ENCODE measurements at places on chromosomes 2 and 18.

DNA sequence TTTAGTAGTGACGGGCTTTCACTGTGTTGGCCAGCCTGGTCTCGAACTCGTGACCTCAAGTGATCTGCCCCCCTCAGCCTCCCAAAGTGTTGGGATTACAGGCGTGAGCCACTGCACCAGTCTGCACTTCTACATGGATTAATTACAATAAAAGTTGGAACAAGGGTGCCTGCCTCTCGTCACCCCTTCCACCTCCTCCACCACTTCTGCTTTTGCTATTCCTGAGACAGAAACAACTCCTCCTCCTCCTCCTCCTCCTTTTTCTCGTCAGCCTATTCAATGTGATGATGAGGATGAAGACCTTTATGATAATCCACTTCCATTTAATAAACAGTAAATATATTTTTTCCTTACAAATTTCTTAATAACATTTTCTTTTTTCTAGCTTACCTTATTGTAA, 35.2 kb downstream of the SRBD1 start:
- DNase-seq, result no peak

GRCh38 chr2:240454106-240454901, 18.8 kb downstream of the GPC1 start:
- DNase-seq, result no peak

DNA sequence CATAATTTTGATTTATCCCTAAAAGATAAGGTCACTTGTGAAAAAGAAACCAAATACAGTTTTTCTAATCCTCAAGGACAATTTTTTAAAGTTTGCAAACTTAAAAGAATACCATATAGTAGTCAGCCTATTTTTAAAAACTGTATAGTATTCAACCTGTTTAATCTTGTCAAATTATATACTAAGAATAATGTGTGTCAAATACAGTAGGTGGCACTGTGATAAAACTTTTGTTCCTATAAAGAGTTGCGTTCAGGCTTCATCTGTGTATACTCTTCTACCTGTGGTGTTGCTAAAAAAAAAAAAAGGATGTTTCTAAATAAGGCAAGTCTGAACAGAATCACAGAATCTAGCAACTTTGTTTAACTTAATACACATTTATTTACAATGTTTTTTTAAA, 68.6 kb downstream of the CCDC138 start:
- DNase-seq, result no peak

- DNase-seq, result no peak
These were observed 56.7 kb upstream of the ZDBF2 start for GRCh38 chr2:206217743-206218142.

GRCh38 chr18:43542016-43542415, 264.7 kb upstream of the SYT4 start:
- DNase-seq, result no peak

DNA sequence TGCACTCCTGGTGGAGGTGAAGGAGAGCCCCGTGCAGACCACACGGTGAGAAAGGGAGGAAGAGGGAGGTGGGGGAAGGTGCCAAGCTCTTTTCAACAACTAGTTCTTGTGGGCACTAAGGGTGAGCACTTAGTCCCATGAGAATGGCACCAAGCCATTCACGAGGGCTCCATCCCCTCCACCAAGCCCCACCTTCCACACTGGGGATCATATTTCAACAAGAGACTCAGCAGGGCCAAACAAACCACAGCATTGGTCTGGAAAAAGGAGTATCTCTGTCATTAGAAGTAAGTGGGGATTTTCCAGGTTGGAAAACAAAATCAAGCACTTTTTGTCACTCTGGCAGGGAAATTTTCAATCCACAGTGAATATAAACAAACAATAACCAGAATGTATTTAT, 38.4 kb downstream of the ZAP70 start:
- DNase-seq, result no peak

DNA sequence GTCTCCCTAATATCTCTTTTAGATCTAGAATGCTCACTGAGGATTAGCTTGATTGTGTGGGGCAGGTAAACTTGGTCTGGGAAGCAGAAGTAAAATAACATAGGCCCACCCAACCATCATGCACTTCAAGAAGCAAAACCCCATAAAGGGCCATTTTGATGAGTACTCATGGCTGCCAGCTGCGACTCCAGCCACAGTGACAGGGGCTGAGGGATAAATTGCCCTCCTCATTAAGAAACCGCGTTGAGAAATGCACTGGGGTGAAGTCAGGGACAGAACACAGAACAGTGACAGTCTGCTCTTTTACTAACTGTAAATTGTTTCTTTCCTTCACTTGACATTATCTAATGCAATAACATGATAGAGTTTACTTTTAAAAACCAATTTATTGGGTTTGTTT, 60.2 kb downstream of the RND3 start:
- DNase-seq, result no peak

- no peak for DNase-seq
These were observed 202.2 kb downstream of the TRIB2 start for GRCh38 chr2:12918835-12919445.

DNA sequence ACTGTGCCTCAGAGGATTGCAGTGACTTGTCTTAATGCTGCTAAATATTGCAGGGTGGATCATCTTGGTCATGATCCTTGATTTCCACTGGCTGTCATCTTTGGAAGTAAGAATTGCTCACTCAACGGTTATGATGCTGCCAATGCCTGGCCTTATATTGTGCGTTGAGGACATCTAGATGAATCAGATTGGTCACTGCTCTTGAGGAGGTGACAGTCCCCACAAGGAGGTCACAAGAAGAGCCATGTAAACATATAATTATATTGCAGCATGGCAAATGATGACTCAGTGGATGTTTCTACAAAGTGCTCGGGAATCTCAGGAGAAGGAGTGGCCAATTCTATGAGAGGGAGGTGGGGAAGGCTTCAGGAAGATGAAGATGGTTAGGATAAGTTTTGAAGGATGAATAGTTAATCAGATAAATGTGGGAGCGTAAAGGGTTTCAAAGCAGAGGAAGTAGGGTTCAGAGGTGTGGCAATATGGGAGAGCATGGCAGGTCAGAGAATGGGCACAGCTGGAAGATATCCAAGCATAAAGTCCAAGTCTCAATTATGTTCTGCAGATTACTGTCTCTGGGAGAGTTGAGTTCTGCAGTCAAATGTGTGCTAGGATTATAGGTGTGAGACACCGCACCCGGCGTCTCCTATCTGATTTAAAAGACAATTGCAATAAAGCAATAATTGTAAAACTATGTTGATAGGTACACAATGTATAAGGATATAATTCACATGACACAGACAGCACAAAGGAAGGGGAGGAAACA, 21.3 kb upstream of the TMEM131 start:
- no peak for DNase-seq

DNA sequence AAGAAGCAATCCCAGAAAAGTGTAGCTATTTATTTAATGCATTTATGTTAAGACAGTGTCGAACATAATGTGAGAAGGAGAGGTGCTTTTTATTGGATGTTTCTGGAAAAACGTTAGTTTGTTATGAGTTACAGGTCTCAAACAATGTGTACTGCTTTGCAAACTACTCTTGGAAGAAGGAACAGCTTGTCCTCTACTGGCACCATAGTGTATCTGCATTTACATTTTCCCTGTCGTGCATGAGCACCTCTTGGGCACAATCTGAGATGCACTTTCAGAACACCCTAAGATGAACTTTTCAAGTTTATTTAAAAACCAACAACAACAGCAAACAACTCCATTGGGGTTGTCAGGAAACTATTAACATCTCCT, 22.8 kb downstream of the CCNYL1 start:
- no peak for DNase-seq

- DNase-seq, result no peak
These were observed 3.5 kb downstream of the RBM43 start for GRCh38 chr2:151258121-151258520.

- no peak for DNase-seq
These were observed 23.8 kb upstream of the KLHL29 start for GRCh38 chr2:23361152-23361551.

DNA sequence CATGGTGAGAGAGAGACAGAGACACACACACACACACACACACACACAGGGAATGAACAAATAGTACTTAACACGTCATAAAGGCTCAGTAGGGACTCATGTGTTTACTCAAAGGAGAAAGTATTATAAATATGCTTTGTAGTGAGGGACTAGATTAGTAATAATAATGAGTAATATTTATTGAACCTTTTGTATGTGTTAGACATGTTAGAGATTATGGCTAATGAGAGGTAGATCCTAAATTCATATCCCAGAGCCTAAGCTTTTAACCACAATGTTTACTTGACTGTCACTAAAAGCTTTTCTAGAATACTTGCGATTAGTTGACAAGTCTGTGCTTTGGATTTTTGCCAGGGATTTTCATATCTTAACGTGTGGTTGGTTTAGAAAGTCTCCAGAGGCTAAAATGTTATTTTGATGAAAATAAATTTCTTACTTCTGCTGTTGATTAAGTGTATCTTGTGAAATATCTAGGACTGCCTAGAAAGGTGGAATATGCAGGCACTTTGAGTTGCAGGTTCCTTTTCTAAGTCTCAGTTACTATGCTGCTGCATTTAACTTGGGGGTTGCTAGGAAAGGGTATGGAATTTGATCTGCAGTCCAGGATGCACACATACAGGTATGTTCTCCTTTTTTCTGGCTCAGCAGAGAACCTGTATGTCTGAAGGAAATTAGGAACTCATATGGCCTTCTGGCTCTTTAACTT, 64.5 kb downstream of the UBR3 start:
- no peak for DNase-seq

DNA sequence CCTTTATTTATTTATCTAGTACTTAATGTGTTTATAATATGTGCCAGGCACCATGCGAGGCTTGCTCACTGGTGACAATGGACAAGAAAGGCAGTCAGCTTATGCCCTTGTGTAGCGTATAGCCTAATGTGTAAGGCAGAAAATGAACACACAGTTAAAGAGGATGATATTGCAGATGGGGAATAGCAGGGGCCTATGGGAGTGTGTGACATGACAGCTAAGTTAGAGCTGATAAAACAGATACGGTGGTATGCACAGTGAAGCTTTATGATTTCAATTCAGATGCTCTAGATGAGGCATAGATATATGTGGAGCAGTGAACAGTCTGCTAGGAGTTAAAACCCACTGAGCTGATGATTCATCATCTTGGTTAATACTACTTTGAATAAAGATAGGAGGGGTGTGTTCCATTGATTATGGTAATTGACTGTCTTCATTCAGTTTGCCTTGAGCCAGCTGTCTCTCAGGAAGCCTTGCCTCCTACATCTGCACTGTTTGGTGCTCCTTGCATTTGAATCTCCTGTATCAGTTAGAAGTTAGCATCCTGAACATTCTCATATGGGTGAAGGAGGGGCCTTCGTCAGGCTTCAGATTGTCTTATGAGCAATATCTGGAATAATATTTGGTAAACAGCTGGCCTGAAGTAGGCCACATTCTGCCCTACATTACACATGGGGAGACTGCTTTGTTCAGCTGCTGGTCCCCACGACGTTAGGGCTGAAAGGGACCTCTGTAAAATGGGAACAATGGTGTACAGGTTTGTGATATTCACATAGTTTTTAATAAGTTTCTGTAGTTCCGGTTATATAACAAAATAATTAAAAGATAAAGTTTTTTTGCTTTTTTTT, 13.2 kb downstream of the MAP4K4 start:
- DNase-seq, result no peak

Data from T follicular helper cell (primary cell).